ENCODE measurements at places on chromosomes 4 and X. TPM values are rescaled to one million over a fixed set of nuclear protein-coding genes. Genes with fewer than 3 reads are reported as not detected.

PAGE2B gene
- total RNA-seq, result not detected

TLR10 gene
- total RNA-seq, result not detected

CXorf49 gene
- total RNA-seq, result not detected

PLAC8 gene
- total RNA-seq, result 0.33 TPM

OPRPN gene
- total RNA-seq, result not detected

CPLX1 gene
- total RNA-seq, result not detected

ESX1 gene
- not detected for total RNA-seq

WNK3 gene
- total RNA-seq, result 0.51 TPM

HTR2C gene
- total RNA-seq, result not detected

ASB11 gene
- total RNA-seq, result not detected

CXCL3 gene
- 2.5 TPM for total RNA-seq

FAM133A gene
- total RNA-seq, result 0.17 TPM

MAGEA1 gene
- total RNA-seq, result not detected

GNPDA2 gene
- total RNA-seq, result 23.1 TPM

DNA sequence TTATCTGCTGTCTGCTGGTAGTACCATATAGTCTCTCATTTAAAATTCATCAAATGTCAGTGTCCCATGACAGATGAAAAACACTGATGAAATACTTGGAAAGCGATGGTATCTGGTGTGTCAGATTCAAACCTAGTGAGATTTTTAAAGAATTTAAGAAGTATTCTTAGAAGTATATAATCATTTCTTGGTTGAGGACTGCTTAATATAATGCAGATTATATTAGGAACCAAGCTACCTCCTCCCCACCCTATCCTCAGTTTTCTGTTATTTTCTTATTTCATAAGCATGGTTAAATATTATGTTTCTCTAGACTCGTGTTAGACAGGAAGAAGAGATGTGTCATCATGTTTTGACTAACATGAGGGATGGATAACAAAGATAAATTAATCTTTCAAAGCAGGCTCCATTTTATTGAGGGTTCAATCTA, 118.5 kb downstream of the GLUD2 start:
- DNase-seq, result no peak

GRCh38 chr4:101198682-101199339, 148.5 kb downstream of the PPP3CA start:
- no peak for DNase-seq

DNA sequence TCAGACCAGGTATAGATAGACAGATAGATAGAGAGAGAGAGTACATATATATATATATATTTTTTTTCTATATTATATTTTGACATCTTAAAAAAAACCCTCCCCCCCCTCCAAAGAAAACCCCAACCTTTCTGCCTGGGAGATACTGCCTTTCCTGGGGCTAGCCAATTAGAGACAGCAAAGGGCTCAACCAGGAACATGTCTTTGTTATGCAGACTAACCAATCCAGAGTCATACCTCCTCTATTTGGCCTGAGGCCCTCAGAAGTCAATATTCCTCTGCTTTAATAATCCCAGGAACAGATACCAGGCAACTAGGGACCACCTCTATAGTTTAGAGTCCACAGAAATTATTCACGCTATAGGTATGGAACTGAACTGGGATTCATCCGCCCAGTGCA, 135.6 kb upstream of the MAD2L1 start:
- no peak for DNase-seq

GRCh38 chr4:183362916-183363542, 40.8 kb upstream of the CLDN24 start:
- DNase-seq, result no peak

- peak; percentile 43 for DNase-seq
Measured at GRCh38 chrX:12791257-12792228, at the start of gene PRPS2. Gene PRPS2, plus strand, starts transcription at chrX:12791412. Its CDS starts 86 bp downstream, at chrX:12791498.

- DNase-seq, result no peak
Measured at GRCh38 chr4:108055787-108056186, 66.1 kb downstream of the HADH start.

GRCh38 chr4:42371305-42372252, 25.7 kb upstream of the SHISA3 start:
- DNase-seq, result peak; percentile 50

GRCh38 chr4:80265571-80266252, 752 bp upstream of the FGF5 start:
- peak; percentile 86 for DNase-seq

DNA sequence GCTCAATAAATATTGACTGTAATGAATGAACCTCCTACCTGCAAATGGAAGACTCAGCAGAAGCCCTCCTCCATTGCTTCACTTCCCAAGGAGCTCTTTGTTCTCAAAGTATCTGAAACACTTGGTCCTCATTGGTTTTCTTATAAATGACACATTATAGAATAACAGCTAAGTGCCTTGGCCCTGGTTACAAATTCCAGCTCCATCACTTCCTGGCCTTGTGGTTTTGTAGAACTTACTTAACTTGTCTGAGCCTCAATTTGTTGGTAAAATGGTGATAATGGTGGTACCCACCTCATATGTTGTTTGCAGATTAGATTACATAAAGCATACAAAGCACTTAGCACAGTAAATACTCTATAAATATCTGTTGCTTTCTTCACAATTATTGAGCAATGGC, 25.2 kb upstream of the SMIM20 start:
- DNase-seq, result peak; percentile 80

GRCh38 chrX:39175418-39176057, 374.3 kb downstream of the MID1IP1 start:
- no peak for DNase-seq

- no peak for DNase-seq
Measured at GRCh38 chr4:41373221-41373620, 116.5 kb downstream of the UCHL1 start.

DNA sequence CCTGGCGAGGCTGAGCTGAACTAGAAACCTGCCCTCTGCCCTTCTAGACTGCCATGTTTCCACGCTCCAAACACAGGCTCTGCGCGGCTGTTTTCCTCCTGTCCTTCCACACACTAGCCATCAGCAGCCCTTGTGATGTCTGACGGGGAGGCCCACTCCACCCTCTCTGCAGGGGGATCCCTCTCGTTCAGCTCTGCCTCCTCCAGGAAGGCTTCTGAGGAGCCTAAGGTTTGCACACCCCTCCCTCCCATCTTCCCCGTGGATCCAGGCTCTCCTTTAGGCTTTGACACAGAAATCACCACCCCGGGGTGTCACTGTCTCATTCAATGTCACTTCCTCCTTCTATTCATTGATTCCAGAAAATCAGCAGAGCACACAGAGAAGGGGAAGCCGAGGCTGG, 38.6 kb upstream of the CRMP1 start:
- no peak for DNase-seq

DNA sequence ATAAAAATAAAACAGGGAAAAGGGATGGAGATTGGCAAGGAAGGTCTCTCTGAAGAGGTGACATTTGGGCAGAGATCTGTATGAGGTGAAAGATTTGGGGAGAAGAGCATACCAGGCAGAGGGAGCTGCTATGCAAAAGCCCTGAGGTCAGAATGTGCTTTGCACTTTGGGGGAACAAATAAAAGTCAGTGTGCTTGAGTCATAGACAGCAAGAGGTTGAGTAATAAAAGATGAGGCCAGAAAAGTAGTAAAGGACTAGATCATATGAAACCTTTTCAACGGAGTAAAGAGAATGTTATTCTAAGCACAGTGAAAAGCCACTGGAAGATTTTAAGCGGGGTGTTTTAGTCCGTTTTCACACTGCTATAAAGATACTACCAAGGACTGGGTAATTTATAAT, 76.5 kb upstream of the TEX13A start:
- no peak for DNase-seq

GRCh38 chr4:68299492-68300457, 50.1 kb downstream of the YTHDC1 start:
- DNase-seq, result no peak

DNA sequence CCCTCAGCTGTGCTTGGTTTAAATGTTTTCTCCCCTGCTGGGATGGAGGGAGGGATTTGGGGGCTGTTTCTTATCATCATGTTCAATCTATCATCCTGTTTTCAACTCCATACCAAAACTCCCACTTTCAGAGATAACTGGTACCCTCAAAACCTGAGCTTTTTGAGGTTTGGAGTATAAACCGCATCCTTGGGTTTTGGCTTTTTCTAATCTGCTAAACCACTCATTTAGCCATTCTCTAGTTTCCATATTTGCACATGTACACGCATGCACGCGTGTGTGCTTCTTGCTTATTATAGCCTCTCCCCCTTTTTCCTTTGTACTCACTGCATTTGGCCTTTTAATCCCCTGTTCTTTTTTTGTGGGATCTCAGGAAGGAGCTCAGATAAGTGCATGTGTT, 116.7 kb upstream of the TEX13D start:
- DNase-seq, result no peak

- peak; percentile 28 for DNase-seq
Measured at GRCh38 chr4:56843421-56843899, 22.0 kb upstream of the SPINK2 start.

DNA sequence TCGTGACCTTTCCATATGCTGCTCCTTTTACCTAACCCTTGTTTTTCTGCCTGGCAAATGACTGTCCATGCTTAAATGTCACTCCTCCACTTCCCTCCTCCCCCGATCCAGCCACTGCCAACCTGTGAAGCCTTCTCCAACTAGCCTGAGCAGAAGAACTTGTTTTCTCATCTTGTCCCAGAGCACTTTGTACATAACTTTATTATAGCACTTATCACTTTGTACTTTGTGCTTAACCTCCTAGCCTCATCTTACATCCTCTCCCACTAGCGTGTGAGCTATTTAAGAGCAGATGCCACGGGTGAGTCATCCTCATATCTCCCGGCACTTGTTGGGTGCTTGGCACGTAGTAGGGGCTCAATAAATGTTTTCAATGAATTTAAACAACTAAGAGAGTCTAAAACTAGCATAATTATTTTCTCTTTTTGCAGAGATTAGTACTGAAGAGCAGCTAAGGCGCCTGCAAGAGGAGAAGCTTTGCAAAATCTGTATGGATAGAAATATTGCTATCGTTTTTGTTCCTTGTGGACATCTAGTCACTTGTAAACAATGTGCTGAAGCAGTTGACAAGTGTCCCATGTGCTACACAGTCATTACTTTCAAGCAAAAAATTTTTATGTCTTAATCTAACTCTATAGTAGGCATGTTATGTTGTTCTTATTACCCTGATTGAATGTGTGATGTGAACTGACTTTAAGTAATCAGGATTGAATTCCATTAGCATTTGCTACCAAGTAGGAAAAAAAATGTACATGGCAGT, 46.9 kb downstream of the XIAP start:
- no peak for DNase-seq

DNA sequence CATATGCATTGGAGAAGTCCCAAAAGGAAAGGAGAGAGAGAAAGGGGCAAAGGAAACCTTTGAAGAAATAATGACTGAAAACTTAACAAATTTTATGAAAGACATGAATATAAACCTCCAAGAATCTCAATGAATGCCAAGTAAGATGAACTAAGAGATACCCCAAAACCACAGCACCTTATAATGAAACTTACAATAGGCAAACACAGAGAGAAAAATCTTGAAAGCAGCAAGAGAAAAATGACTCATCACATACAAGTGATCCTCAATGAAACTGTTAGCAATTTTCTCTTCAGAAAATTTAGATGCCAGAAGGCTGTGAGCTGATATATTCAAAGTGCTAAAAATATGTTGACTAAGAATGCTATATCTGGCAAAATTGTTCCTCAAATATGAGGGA, 10.1 kb downstream of the SMIM10L2A start:
- DNase-seq, result no peak

GRCh38 chr4:52836678-52837077, 25.4 kb upstream of the RASL11B start:
- DNase-seq, result no peak

GRCh38 chr4:10781805-10782204, 97.2 kb upstream of the CLNK start:
- DNase-seq, result no peak

DNA sequence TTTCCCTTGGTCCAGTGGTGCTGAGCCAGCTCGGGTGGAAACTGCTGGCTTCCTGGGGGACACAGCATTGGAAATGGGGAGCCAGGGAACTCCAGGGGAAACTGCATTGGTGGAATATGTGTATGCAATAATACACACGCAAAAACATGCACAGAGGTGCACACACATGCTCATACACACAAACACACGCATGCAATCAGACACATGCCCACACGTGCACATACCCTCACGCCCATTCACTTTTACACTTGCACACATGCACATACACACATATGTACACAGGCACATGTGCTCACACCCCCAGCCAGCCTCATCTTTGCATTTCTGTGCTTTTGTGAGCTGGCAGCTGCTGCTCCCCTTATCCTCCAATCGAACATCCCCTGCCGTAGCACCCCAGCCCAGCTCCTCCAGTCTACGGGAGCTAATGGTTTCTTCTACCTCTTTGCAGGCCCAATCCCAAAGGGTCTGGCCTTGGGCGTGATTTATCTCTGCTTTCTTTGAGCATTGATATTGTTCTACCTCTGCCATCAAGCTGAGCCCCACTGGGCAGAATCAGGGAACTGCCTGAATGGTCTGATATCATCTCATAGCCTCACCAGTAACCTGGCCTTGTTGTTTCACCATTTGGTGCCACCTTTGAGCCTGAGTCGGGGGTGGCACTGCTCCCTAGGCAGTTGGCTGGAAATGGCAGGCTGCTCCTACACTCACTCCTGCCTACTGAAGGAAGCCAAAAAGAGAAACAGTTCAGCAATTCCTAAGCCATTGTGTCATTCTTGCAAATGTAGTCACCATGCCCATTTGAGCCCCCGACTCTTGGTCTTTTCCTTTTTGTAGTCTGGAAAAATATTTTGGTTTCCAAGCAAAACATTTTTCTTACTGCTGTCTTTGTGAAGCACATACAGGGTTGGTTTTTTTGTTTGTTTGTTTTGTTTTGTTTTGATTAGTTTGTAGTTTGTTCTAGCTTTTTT, 104.4 kb upstream of the MAMLD1 start:
- DNase-seq, result peak; percentile 57

- no peak for DNase-seq
Measured at GRCh38 chr4:13876131-13876530, 248.6 kb upstream of the BOD1L1 start.

DNA sequence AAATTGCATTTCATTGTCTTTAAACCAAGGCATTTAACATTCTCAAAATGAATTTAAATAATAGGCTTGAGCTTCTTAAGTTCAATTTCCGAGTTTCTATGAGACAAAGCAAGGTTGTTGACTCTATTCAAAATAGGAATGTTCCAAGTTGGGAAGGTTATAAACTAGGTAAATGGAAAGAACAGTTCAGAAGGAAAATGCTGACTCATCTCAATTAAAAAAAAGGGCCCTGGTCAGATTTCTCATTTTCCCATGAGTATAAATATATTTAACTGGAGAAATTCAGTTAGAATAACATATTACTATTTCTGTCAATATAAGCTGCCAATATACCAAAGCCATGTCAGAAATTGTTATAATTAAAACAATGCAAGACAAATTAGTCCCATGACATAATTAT, 113.8 kb downstream of the ATP8A1 start:
- no peak for DNase-seq

- DNase-seq, result no peak
Measured at GRCh38 chr4:165512424-165512823, 133.6 kb downstream of the CPE start.

DNA sequence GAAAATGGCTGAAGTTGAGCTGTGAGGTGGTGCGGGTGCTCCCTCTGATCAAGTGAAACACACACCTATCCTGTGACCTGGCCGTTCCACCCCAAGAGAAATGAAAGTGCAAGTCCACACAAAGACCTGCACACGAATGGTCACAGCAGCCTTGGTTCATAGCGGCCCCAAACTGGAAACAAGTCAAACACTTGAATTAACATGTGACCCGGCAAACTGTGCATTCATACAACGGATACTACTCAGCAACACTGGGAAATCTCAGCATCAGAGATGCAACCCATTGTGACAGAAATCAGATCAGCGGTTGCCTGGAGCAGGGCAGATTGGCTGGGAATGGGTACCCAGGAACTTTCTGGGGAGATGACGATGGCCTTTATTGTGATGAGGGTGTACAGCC, 7.6 kb downstream of the G6PD start:
- DNase-seq, result no peak

- no peak for DNase-seq
Measured at GRCh38 chrX:13716905-13717304, 17.5 kb downstream of the TRAPPC2 start.
